Activated naive CD8-positive, alpha-beta T cell treated with anti-CD3 and anti-CD28 coated beads, Interleukin-2, amount 10 ng/mL, durations not matched to agents 7 days and 5 days (primary cell): ENCODE measurements at places on chromosomes 3 and 15.

DNA sequence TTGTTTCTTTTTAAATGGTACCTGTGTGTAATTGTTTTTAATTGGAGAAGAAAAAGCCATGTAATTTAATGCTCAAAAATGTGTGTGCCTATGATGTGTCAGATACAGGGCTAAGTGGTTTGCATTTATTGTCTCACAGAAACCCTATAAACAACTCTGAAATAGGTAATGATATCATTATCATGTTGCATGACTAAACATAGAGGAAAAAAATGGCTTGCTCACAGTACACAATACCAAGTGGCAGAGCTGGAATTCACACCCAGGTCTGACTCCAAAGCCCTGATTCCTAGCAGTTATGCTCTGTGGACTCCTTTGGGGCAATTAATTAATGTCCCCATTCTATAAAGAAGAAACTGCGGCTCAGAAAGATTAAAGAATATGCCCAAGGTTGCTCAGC lies 237.4 kb upstream of the TRIM42 start:
- DNase-seq = no peak

- DNase-seq = no peak
Measured at GRCh38 chr15:78035321-78035751, 42.2 kb downstream of the TBC1D2B start.

DNA sequence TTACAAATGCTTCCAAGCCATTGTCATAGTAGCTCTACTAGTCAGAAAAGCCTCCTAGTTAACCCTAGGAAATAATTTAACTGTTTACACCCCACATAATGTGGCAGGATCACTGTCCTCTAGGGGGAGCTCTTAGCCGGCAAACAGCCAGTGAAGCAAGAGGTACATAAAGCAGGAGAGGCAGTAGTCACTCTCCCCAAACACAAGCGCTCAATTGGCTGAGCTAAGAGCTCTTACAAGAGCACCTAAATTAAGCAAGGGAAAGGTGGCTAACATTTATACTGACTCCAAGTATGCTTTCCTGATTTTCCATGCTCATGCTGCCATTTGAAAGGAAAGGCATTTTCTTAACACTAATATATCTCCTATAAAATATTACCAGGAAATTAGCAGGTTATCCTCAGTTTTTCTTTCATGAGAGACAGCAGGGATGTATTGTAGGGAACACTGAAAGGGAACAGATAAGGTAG lies 37.6 kb downstream of the NCEH1 start:
- DNase-seq = peak; percentile 56

- DNase-seq = no peak
Measured at GRCh38 chr3:49244581-49245205, 32.3 kb downstream of the C3orf62 start.

GRCh38 chr3:194893121-194893987 lies 207.7 kb downstream of the FAM43A start:
- no peak for DNase-seq

GRCh38 chr15:73754461-73754860 lies 1.3 kb upstream of the INSYN1 start:
- no peak for DNase-seq

DNA sequence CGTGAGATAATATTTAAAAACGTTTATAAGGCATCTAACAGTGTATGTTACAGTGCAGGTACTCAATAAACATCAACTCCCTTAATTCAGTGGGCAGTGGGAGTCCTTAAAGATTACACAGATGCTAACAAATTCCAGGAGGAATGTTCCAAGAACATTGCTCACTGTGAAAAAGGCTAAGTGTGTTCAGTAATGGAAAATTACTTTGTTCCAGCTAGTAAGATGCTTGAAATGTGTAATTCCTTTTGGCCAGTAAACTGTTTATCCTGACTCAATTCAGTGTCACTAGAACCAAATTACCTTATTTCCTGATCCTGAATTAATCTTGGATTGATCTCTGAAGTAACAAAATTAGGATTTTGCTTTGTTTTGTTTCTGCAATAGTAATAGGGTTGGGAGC lies 54.2 kb upstream of the SEMA6D start:
- no peak for DNase-seq

GRCh38 chr3:189038773-189039745 lies 132.7 kb upstream of the TPRG1 start:
- no peak for DNase-seq

DNA sequence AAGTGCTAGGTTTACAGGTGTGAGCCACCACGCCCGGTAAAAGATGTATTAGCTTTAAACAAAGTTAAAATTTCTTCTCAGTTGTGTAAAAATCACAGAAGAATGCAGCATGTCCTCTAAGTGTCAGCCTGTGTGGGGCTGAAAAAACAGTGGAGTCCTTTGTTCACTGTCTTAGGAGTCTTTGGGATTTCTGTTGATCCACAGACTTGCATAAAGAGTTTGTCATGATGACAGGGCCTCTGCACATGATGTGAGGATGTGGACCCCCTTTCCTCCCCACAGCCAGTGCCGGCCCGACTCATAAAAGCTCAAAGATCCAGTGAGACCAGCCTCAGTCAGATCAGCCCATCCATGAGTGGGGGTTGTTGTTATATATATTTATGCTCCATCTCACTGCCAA lies 49.0 kb upstream of the GOLGA8J start:
- DNase-seq = no peak

DNA sequence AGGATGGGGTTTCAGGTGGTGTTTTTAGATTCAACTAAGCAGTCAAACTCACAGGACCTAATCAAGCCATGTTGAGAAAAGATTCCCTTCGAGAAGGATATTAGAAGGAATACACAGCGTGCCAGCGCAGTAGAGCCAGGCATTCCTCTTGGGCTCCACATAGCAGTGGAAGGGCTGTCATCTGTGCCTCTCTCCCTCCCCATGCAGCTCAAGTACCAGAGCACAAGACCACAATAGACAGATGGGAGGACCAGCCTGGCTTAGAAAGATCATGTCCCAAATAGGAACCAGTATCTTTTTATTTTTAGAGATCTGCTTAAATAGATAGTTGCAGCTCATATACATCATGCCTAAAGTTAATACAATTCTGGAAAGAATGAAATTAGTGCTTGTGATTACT lies 37.9 kb downstream of the LMLN start:
- no peak for DNase-seq

- DNase-seq = no peak
Measured at GRCh38 chr3:84600703-84601225, 358.0 kb upstream of the CADM2 start.

DNA sequence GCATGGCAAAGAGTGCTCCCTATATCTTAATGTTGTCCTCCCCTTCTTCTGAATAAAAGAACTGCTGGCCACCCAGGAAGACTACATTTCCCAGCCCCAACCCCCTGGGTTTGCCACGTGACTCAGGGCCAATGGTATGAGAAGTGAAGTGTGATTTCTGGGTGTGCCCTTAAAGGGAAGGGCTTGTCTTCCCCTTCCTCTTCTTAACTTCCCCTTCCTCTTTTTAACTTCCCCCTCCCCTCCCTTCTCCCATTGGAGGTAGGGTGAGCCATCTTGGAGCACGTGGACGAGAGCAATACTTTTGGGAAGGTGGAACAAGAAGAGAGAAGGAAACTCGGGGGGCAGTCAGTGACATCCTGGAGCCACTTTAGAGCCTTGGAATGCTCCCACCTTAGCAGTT lies 6.8 kb upstream of the KBTBD12 start:
- DNase-seq = no peak

DNA sequence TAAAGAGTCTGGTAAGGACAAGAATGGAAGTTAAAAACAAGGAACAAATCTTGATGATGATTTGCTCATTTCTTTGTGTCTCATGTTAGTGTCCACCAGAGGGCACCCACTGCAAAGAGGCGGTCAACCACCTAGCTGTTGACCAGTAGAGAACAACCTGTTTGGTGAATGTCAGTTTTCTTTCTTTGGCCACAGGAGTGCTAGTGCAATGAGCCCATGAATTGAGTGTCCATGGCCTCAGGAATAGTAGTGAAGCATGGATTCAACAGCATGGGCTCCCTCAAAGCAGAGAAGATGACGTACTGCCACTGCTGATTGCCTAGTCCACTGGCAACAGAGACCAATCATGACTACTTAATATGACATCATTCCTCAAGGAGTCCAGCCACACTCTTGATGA lies 10.7 kb upstream of the CNTN6 start:
- no peak for DNase-seq

- DNase-seq = no peak
Measured at GRCh38 chr3:18177271-18177670, 247.9 kb downstream of the SATB1 start.

GRCh38 chr3:114079761-114080160 lies 23.2 kb downstream of the QTRT2 start:
- no peak for DNase-seq

- no peak for DNase-seq
Measured at GRCh38 chr3:31772272-31772671, 208.8 kb downstream of the OSBPL10 start.

DNA sequence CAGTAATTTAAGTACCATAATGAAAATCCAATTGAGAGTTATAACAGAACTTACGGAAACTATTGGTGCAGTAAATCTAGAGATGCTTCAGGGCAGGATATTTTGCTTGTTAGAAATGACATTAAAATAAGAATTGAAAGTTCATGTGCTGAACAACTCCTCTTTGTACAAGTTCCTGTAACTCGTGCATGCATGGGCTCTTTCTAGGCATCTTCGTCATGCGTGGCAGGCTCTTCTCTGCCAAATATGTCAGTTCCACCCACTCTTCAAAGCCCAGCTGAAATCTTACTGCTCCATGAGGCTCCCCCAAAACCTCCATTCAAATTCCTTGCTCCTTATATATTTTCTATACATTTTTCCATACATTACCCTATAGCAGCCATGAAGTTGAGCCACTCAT lies 48.7 kb downstream of the FBN1 start:
- no peak for DNase-seq

DNA sequence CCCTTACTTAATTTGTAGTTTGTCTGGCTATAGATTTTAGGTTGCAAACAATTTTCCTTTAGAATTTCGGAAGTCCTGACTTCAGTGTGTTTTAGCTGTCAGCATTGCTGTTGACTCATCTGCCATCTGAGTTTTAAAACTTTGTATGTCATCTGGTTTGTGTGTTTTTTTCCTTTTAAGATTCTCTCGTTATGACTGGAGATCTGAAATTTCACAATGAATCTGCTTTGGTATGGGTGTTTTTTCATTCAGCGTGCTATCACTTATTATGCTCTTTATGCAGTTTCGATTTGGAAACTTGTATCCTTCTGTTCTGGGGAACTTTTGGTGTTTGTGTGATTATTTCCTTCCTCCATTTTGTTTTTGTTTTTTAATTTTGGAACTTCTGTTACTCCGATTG lies 53.7 kb upstream of the ZNF280D start:
- no peak for DNase-seq

- DNase-seq = no peak
Measured at GRCh38 chr15:42457445-42458442, 33.2 kb downstream of the ZNF106 start.

DNA sequence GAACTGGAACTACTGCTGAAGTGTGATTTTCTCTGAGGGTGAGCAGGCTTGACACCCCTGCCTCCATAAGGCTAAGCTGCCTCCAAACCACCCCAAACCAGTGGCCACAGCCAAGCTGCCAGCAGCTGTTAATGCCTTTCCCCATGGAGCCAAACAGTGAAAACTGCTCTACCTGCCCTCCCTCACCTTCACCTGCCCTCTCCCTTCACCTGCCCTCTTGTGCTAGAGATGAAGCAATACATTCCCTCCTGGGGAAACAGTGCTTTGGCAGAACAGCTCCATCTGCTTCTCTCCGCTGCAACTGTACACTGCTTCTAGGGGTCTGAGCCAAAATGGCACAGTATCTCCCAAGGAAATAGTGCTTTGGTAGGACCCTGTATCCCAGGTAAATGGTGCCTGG lies 374.1 kb downstream of the FHIT start:
- DNase-seq = no peak

DNA sequence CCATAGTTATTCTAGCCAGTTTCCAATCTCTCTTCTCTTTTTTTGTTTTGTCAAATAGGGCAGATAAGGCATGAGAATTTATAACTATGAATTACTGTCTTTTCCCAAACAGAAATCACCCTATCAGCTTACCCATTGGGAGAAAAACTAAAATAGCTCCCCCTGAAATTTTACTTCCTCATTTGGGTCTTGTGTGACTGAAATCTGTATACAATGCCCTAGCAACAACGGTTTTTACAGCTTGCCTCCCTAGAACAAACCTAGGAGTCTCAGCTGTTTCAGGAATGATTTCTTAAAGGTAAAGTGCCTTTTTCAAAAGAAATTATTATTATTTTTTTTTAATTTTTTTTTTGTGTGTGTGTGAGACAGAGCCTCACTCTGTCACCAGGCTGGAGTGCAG lies 56.8 kb downstream of the CD86 start:
- DNase-seq = no peak

- DNase-seq = no peak
Measured at GRCh38 chr3:156424758-156425157, 130.2 kb downstream of the SSR3 start.
